ENCODE measurements at places on chromosomes 4 and X.

DNA sequence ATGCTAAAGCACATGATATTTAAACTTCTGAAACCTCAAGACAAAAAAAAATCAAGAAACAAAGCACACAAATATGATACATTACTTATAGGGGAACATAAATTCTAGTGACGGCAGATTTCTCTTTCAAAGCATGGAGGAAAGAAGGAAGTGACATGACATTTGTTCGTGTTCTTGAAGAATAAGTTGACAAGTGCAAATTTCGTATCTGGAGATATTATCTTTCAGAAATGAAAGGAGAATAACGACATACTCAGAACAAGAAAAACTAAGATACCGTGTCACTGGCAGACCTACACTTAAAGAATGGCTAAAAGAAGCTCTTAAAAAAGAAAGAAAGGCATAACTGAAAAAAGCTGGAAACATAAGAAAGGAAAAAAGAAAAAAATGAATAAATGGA, 16.6 kb downstream of the CENPVL2 start:
- DNase-seq, result no peak

GRCh38 chr4:144202081-144202480, 61.6 kb upstream of the GYPA start:
- DNase-seq, result no peak

- DNase-seq, result no peak
These were observed 256.8 kb downstream of the FSTL5 start for GRCh38 chr4:161906836-161907589.

DNA sequence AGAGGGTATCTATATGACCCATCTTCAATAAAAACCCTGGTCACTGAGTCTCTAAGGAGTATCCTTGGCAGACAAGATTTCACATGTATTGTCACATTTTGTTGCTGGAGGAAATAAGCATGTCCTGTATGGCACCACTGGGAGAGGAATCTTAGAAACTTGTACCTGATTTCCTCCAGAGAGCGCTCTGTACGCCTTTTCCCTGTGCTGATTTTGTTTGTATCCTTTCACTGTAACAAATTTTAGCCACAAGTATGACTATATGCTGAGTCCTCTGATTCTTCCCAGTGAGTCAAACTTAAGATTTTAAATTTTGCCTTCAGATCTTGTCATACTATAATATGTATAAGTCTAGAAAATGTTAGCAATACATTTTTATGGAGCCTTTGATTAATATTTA, 102.8 kb downstream of the ITIH6 start:
- no peak for DNase-seq

DNA sequence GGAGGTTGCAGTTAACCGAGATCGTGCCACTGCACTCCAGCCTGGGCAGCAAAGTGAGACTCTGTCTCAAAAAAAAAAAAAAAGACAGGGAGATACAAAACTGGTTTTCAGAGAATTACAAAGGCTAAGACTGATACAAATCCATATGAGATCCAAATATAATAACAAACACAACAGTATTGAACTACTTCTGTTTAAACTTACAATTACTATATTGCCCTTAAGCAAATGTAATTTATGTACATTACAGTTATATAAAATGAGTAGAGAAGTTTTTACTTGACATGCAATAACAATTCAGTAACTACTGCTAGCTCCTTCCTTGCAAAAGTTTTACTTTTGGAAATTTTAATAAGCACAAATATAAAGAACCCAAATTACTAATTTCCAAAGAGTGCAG, 52.6 kb upstream of the PABPC1L2A start:
- no peak for DNase-seq

- DNase-seq, result no peak
These were observed 48.6 kb downstream of the DCLK2 start for GRCh38 chr4:150126864-150127203.

DNA sequence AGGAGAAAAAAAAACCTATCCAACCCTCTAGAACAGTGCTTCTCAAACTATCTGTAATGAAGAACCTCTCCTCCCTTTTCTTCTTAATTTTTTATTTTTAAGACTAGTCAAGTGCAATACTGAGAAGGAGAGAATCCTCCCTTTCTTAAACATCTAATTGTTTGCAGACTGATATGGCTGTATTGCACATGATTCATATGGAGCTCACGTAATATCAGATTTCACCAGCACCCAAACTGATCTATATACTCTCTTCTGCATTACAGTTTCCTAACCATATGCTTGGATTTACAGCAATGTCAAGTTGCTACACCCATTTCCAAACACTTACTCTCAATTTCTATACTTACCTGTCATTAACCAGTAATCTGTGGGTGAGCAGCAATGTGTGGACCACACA, 9.5 kb downstream of the PRMT9 start:
- DNase-seq, result no peak

- DNase-seq, result no peak
These were observed 87.7 kb upstream of the WWC2 start for GRCh38 chr4:183011213-183011907.

- DNase-seq, result no peak
These were observed 62.2 kb upstream of the SPANXD start for GRCh38 chrX:141760761-141761160.

- DNase-seq, result no peak
These were observed 4.7 kb upstream of the TCEAL1 start for GRCh38 chrX:103624111-103624510.

- DNase-seq, result no peak
These were observed 354.7 kb upstream of the PITX2 start for GRCh38 chr4:110977554-110977953.

DNA sequence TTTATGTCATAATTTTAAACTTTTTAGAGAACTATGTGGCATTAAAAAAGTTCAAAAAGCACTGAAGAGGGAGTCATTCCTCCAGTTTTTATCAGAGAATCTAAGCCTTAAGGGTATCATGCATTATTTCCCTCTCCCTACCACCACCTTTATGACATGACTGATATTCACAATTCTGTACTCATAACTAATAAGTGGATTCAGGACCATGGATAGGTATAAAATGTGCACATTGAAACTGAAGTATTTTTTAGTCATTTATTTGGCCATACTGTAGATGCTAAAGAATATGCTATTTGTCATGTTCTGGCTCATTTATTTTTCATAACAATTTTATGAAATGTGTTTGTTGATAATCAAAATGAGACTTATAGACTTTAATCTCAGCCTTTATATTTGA, 897.5 kb upstream of the AGA start:
- DNase-seq, result no peak

- DNase-seq, result no peak
These were observed 191.2 kb upstream of the LNX1 start for GRCh38 chr4:53782458-53782845.

GRCh38 chr4:83009529-83009928, 1.1 kb downstream of the LIN54 start:
- DNase-seq, result no peak

DNA sequence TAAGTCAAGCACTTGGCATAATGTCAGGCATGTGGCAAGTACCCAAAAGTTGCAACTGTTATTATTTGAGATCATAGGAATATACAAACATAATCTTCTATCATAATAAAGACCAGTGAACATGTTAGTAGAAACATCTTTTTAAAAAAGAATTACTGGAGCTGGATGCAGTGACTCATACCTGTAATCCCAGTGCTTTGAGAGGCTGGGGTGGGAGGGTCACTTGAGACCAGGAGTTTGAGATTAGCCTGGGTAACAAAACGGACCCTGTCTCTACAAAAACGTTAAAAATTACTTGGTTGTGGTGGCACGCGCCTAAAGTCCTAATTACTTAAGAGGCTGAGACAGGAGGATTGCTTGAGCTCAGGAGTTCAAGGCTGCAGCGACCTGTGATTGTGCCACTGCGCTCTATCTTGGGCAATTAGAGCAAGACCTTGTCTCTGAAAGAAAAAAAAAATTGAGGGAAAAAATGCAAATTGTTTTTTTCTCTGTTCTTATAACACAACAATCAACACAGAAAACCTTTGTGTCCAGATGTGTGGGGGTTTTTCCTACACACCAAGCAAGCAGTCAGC, 284.3 kb downstream of the ARHGAP10 start:
- DNase-seq, result no peak

GRCh38 chrX:125436855-125437254, 117.2 kb downstream of the TEX13C start:
- no peak for DNase-seq

DNA sequence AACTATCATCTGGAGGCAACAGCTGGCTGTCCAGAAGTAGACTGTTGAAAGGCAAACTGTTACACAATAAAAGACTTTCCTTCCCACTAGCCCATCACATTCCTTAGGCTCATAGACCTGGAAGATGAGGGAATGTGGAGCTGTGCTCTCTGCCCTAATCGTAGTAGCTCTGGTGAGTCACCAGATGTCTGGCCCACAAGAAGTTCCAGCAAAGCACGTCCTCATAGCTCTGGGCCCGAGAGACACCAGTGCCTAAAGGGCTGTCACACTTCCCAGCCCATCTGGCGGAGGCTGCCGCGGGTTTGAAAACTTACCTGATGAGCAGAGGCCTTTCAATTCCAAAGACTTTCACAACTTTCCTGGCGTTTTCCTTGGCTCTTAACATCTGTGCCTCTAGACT, 81.7 kb upstream of the STOX2 start:
- no peak for DNase-seq

DNA sequence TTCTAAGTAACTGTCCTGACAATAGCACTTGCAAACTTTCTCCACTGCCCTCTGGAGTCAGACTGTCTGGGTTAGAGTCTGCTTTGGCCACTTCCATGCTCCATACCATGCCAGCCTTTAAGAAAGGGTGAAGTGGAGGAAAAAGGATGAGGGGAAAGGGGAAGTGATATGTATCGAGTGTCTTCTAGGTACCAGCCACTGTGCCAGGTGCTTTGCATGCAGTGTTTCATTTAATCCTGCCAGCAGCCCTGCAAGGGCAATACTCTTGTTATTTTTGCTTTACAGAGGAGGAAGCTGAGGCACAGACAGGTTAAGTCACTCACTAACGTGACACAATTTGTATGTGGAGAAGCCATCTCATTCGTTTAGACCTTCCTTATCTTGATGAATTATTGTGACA, 55.6 kb downstream of the RTL9 start:
- no peak for DNase-seq

DNA sequence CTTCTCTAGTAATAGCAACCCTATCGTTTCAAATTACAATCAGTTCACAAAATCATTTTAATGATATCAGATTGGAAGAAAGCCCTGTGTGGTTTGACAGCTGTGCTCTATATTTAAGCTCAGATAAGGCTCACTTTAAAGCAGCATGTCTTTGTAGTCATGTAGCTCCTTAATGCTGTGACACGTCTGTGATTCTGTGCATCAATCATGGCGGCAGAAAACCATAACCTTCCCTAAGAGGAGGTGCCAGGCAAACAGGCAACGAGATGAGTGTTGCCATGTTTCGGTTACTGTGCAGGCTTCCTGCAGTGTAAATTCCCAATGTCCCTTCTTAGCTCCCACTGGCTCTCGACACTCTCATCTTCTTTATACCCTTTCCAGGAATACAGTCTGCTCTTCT, 212.7 kb downstream of the GRID2 start:
- DNase-seq, result no peak

DNA sequence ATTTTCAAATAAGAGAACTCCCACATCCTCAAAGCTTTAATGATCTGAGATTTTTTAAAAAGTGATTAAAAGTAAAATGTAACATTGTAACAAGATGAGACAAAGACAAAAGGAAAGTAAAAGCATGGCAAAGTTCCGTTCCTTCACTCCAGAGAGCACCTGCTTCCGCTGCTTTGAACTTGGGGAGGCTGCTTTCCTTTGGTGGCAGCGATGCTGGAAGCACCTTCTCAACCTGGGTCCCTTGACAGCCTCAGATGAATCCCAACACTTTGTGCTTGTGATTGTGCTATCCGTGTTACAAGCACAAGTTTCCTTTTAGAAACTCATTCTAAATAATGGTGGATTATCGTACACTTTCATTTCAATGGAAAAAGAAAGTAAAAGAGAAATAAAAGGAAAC, 59.7 kb downstream of the HADH start:
- no peak for DNase-seq
